Common myeloid progenitor, CD34-positive (primary cell): ENCODE measurements at places on chromosomes 7 and 10.

GRCh38 chr10:132058111-132058745 lies 7.5 kb upstream of the JAKMIP3 start:
- no peak for DNase-seq
- H3K36me3 ChIP-seq = no peaks in the 10 kb centered on the region
- no peaks in the 10 kb centered on the region for H3K4me1 ChIP-seq
- H3K27ac ChIP-seq = no peak overlapping the region
- no peaks in the 10 kb centered on the region for H3K27me3 ChIP-seq

DNA sequence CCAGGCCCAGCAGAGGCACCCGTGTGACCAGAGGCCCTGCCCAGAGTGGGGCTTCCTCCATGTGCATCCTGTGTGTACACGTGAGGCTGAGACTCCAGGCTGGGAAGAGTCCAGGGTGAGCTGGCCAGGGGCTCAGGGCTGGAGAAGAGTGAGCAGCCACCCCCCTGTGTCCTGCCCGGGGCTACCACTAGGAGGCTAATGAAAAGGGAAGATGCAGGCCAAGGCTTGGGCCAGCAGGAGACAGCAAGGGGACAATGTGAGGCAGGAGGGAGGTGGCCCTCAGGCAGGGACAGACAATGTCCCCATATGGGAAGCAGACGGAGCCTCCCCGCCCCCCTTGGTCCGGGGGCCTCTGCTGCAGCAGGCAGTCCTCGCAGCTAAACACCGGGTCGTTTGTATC lies 102.0 kb downstream of the HIF1AN start:
- H3K27me3 ChIP-seq = peaks cover 36% of the 10 kb centered on the region
- H3K36me3 ChIP-seq = no peaks in the 10 kb centered on the region
- H3K27ac ChIP-seq = no peak overlapping the region
- H3K4me1 ChIP-seq = no peaks in the 10 kb centered on the region

GRCh38 chr7:141674171-141674671 lies 27.7 kb downstream of the DENND11 start:
- H3K27ac ChIP-seq = no peak overlapping the region
- no peaks in the 10 kb centered on the region for H3K27me3 ChIP-seq
- H3K36me3 ChIP-seq = peaks cover 36% of the 10 kb centered on the region
- H3K4me1 ChIP-seq = peaks cover 15% of the 10 kb centered on the region

DNA sequence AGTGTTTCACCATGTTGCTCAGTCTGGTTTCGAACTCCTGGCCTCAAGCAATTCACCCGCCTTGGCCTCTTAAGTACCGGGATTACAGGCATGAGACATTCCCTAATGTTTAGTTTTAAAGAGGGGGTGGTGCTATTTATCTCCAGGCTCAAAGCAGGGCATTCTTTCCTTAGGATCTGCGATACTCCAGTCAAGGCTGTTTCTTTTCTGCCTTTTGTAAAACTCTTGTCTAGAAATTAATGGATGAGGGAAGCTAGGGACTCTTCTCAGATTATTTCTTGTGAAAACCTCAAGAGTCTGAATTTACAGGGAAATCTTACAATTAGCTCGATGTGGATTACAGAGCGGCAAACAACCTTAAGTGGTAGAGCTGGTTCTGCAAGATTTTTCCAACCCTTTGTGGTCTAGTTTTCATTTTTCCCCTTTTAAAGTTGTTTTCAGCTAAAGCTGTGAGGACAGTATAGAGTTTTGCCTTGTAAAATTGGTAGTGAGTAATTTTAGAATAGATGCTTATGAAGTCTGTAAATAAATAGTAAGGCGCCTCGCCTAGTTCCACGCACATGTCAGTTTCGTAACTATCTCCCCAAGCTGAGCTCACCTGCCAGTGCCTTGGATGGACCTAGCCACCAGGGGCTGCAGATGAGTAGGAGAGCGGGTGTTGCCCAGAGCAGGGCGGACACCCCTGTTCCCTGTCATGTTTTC lies 53.1 kb downstream of the CUX1 start:
- no peaks in the 10 kb centered on the region for H3K27me3 ChIP-seq
- no peaks in the 10 kb centered on the region for H3K4me1 ChIP-seq
- peak overlapping the region; percentile 7 for H3K27ac ChIP-seq
- no peak overlapping the region for H3K4me3 ChIP-seq
- H3K36me3 ChIP-seq = peaks cover 5% of the 10 kb centered on the region

DNA sequence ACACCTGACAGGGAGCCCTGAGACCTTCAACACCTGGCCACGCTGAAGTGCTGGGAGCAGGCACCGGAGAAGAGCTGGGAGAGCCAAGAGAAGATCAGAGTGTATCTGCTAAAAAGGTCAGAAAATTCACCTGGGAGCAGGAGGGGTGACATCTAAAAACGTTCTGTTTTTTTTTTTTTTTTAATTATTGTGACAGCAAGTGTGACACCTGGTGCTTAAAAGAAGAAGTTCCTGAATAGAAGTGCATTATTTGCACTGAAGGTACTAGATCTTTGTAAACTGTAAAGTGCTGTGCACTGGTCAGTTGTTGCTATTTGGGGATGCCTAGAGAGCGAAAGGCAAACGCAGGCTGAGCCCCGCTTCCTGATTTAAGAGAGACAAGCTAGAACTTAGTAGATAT lies 422.0 kb downstream of the PLXNA4 start:
- H3K4me1 ChIP-seq = no peaks in the 10 kb centered on the region
- no peak overlapping the region for H3K4me3 ChIP-seq
- no peaks in the 10 kb centered on the region for H3K36me3 ChIP-seq
- H3K27ac ChIP-seq = no peak overlapping the region

DNA sequence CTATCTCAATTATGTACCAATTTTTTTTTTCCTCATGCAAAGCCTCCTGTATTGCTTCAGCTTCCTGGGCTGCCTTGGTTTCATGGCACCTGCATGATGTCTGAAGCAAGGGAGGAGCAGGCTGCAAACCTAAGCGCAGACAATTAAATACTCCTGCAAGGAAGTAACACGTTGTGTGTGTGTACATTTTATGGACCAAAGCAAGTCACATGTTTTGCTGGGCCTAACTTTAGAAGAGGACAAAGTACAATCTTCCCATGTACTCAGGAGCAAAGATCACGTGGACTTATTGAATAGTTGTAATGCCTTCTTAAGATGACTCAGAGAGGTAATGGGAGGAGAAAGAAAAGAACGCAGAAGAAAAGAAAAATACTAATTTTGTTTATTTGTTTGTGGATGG lies 944.0 kb upstream of the C7orf33 start:
- H3K36me3 ChIP-seq = no peaks in the 10 kb centered on the region
- H3K4me3 ChIP-seq = no peak overlapping the region
- no peak for DNase-seq
- H3K27ac ChIP-seq = no peak overlapping the region
- no peaks in the 10 kb centered on the region for H3K27me3 ChIP-seq

GRCh38 chr7:106599343-106599698 lies 61.6 kb downstream of the CCDC71L start:
- no peak for DNase-seq
- peaks cover 5% of the 10 kb centered on the region for H3K4me1 ChIP-seq
- H3K27ac ChIP-seq = no peak overlapping the region
- H3K4me3 ChIP-seq = no peak overlapping the region

DNA sequence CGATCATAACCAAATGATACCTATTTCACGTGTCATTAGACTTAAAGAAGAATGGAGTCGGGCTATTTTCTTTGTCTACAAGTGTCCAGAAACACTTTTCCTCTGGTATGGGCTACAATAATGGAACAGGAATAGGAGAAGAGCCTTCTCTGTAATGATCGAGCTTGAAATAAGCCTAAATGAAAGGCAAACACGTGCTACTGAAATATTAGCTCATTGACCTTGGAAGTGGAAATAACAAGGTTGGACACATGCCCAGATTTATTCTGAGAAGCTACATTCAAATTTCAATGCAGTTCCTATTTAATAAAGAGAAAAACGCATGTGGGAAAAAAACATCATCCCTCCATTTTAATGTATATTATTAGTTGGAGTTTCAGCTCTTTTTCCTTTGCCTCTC lies 254.7 kb upstream of the PTER start:
- no peaks in the 10 kb centered on the region for H3K27me3 ChIP-seq
- no peak for DNase-seq
- H3K4me3 ChIP-seq = no peak overlapping the region

DNA sequence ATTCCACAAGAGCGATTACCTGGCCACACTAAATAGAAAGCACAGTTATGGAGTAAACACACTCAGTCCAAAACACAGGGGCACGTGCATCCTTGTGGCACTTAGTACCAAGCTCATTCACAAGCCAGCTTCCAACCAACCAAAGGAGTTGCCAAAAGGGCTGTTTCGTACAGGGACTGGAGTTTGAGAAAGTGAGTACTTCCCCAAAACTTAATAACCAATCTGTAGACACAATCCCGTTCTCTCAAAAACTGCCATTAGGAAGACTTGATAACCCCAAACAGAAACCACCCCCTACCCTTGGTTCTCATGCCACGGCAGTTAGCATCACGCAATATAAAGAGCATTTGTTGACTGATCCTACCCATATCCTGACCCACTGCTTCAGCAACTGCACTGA lies 166.2 kb upstream of the ASAH2 start:
- no peaks in the 10 kb centered on the region for H3K27me3 ChIP-seq
- peak; percentile 20 for DNase-seq
- no peaks in the 10 kb centered on the region for H3K36me3 ChIP-seq
- no peak overlapping the region for H3K4me3 ChIP-seq

DNA sequence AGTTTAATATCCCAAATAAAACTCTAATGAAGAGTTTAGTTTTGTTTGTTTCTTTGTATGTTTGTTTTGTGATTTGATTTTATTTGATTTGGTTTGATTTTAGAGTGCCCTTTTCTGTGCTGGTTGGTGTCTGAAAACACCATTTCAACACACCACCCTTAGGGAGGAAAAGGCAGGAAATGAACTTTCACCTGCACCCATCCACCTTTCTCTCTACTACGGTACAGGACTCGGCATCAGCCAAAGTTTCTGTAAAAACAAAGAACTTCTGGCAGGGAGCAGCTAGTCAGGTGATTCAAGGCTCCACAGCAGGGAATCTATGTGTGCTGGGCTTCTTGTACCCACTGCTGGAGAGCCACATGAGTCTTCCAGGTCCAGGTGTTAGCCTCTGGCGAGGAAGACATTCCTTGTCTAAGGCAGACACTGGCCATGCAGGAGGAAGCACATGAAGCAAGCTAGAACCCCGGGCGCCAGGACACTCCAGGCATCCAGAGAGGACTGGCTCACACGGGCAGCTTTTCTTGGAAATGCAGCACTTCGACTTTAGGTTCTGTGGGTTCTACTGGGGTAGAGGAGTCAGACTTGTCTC lies 22.1 kb upstream of the STK17A start:
- no peak overlapping the region for H3K27ac ChIP-seq
- no peaks in the 10 kb centered on the region for H3K4me1 ChIP-seq
- no peaks in the 10 kb centered on the region for H3K36me3 ChIP-seq
- no peak overlapping the region for H3K4me3 ChIP-seq
- no peak for DNase-seq

DNA sequence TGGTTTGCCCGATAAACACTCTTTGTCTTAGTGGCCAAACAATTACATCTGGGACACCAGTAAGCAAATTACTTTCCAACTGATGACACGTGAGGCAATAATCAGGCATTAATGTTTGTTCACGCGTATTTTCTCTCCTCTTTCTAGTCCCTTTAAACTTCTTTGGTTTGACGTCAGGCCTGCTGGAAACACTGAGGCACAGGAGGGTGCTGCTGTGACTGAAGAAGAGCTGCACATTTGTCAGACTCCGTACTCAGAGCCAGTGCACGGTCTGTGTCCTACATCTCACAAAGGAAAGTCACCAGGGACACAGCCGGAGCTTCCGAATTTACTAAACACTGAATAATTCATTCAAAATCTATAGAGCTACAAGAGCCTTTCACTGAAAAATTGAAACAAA lies 57.6 kb upstream of the ANAPC16 start:
- no peaks in the 10 kb centered on the region for H3K4me1 ChIP-seq
- no peak for DNase-seq
- H3K27ac ChIP-seq = no peak overlapping the region
- peaks cover 2% of the 10 kb centered on the region for H3K36me3 ChIP-seq

- DNase-seq = no peak
- no peak overlapping the region for H3K4me3 ChIP-seq
- H3K27me3 ChIP-seq = no peaks in the 10 kb centered on the region
- H3K27ac ChIP-seq = no peak overlapping the region
- no peaks in the 10 kb centered on the region for H3K4me1 ChIP-seq
Measured at GRCh38 chr10:51386248-51386885, 312.1 kb downstream of the PRKG1 start.

DNA sequence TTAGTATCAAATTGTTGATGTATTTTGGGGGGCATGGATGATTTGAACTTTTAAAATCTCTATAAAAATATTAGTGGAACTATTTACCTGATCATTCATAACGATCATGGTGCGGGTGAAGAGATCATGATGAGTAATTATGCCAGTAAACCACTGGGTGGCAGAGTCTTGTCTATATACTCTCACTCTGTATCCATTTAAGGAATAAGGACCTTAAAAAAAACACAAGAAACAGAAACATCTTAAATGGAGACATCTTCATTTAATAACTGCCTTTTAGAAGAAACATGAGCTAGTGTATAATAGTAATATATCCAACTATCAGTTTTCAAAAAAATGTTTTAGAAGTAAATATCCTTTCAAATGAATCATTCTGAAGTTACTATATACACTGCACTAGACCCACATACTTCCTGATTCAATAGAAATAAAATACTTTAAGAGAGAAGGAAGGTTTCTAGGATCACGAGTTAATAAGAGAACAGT lies 84.0 kb downstream of the NRBF2 start:
- no peak overlapping the region for H3K4me3 ChIP-seq
- DNase-seq = peak; percentile 67
- H3K27me3 ChIP-seq = no peaks in the 10 kb centered on the region

GRCh38 chr10:114095559-114096337 lies 52.1 kb downstream of the ADRB1 start:
- no peak overlapping the region for H3K27ac ChIP-seq
- peak; percentile 45 for DNase-seq
- peaks cover 30% of the 10 kb centered on the region for H3K4me1 ChIP-seq
- H3K4me3 ChIP-seq = no peak overlapping the region
- H3K36me3 ChIP-seq = no peaks in the 10 kb centered on the region

- H3K36me3 ChIP-seq = no peaks in the 10 kb centered on the region
- no peak overlapping the region for H3K27ac ChIP-seq
- no peak overlapping the region for H3K4me3 ChIP-seq
Measured at GRCh38 chr7:150610233-150610632, 22.0 kb downstream of the GIMAP6 start.

GRCh38 chr10:58820386-58820785 lies 307.7 kb downstream of the BICC1 start:
- no peaks in the 10 kb centered on the region for H3K36me3 ChIP-seq
- no peak for DNase-seq
- no peaks in the 10 kb centered on the region for H3K27me3 ChIP-seq
- H3K4me1 ChIP-seq = no peaks in the 10 kb centered on the region

GRCh38 chr10:69502589-69502988 lies 51.3 kb downstream of the TSPAN15 start:
- no peaks in the 10 kb centered on the region for H3K36me3 ChIP-seq
- peaks cover 10% of the 10 kb centered on the region for H3K4me1 ChIP-seq
- DNase-seq = no peak
- H3K27ac ChIP-seq = no peak overlapping the region
- no peak overlapping the region for H3K4me3 ChIP-seq

GRCh38 chr7:158858592-158859503 lies 2.5 kb downstream of the DYNC2I1 start:
- DNase-seq = no peak
- H3K27me3 ChIP-seq = no peaks in the 10 kb centered on the region
- H3K4me1 ChIP-seq = peaks cover 51% of the 10 kb centered on the region

GRCh38 chr7:51265066-51265907 lies 51.3 kb downstream of the COBL start:
- H3K27ac ChIP-seq = no peak overlapping the region
- H3K4me3 ChIP-seq = no peak overlapping the region
- no peaks in the 10 kb centered on the region for H3K27me3 ChIP-seq
- no peaks in the 10 kb centered on the region for H3K4me1 ChIP-seq
- DNase-seq = no peak
- H3K36me3 ChIP-seq = no peaks in the 10 kb centered on the region
